GM13976 (cell line): ENCODE measurements at places on chromosomes 12 and 14.

DNA sequence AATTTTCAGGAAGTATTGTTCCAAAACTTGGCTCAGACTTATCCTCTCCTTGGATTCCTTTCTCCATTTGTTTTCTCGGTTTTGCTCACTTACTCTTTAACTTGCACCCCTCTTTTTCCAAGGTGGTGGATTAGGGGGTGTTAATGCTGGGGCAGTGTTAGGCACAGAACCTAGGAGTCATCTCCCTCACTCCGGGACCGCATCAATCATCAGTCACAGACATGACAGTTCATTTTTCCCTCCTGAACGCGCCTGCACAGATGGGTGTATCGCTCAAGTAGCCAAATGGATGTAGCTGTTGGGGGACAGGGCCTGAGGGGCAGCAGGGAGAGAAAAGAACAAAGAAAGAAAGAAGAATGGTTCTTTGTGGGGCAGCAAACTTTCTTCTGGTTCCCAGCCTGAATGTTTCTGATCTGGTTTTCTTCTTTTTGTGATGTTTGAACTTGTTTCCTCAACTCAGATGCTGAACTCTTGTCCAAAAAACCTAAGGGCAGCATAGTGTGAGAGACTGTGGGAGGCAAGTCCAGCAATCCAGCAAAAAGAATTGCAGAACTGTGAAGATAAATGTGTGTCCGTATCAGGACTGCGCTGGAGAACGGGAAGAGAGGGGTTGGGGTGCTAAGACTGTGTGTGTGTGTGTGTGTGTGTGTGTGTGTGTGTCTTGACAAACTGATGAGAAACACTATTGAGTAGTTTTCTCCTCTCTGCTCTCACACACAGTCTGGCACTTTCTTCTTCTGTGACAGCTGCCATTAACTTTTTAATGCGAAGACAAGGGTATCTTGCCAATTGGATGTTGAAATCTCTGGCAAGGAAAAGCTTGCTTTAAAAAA lies 131.1 kb downstream of the FBXL14 start:
- no peak for DNase-seq

DNA sequence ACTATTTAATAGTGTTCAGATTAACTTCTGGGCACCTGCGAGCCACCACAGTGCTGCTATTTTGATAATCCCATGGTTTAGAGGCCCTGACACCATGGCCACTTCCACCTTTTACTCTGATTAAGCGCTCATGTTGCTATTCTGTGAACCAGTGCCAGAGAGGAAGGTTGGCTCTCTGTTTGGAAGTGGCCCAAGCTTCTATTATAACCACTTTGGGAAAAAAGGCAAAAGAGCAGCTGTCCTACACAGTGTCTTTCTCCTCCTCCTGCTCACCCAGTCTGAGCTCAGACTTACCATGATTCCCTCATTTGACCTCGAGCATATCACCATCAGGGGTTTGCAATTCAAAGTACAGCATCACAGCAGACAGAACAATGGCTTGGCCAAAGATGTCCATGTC lies 23.3 kb downstream of the DYRK2 start:
- DNase-seq, result no peak

DNA sequence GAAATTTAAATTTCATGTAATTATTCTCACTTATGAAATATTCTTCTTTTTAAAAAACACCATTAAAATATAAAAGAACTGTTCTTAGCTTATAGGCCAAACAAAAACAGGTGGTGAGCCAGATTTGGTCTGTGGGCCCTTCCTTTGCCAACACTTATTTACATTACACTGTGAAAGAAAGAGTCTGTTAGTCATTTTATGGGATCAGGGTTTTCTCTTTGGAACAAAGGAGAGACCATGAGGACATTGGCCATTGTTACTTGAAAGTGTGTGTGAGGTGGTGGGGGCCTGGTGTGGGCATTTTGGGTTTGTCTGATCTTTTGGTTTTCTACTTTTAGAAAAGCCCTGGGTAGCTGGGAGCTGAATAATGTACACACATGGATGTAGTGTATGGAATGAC lies 62.7 kb downstream of the TTC6 start:
- DNase-seq, result no peak

GRCh38 chr12:6180268-6181051 lies 19.7 kb upstream of the CD9 start:
- no peak for DNase-seq

- DNase-seq, result no peak
These were observed 29.6 kb upstream of the NTN4 start for GRCh38 chr12:95820096-95820703.

DNA sequence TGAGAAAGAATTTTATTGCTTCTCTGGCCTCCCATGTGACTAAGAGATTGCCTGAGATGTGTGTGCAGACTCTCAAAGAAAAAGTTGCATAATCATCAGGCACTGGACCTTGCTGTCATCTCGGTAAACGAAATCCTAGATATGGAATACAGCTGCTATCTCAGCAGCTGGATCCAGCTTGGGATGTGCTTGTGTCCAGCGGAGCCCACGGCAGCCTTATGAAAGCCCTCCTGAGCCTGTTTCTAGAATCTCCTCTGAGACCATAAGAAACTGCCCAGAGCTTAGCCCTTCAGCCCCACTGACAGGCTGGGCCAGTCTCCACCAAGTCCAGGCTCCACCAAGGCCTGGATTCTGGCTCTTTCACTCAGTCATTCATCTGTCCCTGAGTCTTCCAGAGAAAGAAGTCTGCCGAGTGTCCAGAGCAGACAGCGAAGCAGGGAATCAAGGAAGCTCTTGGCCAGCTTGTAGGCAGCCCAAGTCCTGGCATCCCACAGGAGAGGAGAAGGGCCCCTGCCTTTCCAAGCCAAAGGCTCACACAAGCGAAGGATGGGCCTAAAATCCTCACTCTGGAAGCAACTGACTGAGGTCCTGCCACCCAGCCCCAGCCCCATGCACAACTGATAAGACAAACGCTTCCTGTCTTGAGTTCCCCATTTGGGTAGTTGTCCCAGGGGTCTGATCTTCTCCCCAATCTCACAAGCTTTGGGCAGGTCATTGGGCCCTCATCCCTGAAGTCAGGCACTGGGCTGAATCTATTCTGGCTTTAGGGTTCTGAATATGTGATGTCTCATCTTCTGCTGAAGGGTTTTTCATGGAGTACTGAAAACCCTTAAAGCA lies 97.8 kb downstream of the SEC23A start:
- DNase-seq, result no peak

DNA sequence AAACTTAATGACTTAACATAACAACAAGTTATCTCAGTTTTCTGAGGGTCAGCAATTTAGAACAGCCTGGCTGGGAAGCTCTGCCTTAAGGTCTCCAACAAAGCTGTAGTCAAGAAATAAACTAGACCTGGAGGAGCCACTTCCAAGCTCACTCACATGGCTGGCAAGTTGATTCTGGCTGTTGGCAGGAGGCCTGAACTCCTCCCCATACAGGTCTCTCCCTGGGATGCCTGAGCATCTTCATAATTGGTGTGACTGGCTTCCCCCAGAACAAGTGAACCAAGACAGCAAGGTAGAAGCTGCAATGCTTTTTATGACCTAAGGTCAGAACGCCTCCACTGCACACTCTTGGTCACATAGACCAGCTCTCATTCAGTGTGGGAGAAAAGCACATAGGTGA lies 128.3 kb downstream of the SAMD4A start:
- no peak for DNase-seq

DNA sequence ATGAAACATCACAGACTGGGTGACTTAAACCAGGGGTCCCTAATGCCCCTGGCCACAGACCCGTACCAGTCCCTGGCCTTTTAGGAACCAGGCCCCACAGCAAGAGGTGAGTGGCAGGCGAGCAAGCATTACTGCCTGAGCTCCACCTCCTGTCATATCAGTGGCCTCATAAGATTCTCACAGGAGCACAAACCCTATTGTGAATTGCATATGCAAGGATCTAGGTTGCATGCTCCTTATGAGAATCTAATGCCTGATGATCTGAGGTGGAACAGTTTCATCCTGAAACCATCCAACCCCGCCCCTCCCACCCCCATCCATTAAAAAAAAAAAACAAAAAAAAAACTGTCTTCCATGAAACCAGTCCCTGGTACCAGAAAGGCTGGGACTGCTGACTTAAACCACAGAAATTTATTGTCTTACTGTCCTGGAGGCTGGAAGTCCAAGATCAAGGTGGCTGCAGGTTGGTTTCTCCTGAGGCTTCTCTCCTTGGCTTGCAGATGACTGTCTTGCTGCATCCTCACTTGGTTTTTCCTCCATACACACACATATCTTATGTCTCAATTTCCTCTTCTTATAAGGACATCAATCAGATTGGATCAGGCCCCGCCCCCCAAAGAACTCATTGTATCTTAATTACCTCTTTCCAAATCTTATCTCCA lies 235.9 kb downstream of the CHST11 start:
- no peak for DNase-seq

DNA sequence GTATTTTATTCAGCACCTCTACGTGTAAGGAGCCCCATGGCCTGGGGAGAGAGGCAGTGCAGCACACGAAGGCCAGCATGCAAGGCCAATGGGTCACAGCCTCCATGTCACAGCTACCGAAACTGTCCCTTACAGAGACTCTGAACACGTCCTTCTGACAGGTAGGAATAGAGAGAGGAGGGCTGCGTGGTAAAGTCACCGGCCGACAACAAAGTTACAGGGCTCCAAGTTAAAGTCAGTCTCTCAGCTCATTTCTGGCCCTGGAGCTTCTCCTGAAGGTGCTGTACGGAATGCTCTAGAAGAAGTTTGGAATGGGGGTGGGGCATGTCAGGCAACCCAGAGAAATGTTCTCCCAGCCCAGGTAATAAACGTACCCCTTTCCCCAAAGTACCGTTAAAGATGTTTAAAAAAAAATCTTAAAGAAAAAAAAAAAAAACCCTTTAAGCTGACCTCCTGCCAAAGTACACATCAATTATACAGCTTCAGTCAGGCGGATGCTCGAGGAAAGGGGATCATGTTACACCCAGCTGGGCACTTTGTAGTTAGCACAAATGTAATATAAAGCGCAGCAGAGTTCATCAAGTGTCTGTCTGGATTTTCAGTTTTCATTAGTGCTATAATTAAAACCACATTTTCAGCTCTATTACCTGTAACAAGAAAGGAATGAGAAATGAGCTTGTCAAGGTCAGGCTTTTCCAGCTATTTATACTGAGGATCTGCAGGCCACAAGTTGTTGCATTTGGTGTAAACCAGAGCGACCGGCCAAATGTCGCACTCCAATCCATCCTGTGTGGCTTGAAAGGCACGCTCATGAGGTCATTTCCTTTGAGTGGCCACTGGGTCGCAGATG lies 53.3 kb upstream of the CDKN3 start:
- DNase-seq, result no peak

DNA sequence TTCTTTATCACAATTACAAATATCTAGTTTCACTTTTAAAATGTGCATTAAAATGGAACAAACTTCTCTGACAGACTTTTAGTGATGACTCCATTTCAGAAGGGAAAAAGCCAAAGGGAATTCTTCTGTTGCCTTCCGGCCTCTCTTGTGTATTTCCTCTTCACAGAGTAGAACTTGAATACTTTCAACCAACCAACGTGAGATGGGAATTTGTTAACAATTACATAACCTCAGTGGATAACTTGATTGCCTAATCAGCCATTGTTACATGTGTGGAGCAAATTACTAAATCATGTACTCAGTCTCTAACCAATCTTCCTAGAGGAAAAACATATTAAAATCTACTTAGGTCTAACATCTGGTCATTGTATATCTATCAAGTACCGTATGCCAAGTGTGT lies 291.1 kb downstream of the SYT1 start:
- no peak for DNase-seq

- DNase-seq, result no peak
These were observed 48.1 kb upstream of the BICDL1 start for GRCh38 chr12:119940897-119941296.

- DNase-seq, result no peak
These were observed 58.7 kb downstream of the CLIP1 start for GRCh38 chr12:122363782-122364181.

DNA sequence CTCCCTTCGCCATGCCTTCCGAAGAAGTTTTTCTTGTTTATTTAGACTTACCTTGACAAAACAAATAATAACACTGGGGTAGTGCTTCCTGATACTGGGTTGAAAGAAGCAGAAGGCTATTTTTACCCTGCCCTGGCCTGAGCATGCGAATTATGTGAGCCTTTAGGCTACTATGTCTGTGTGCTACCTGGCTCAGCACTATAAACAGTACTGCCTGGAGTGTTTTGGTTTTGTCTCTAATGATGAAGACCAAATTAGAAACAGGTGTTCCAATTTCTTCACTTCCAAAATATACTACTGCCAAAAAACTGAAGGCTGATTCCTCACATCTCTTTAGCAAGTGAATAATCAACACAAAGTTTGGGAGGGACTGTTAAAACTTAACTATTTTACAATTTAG lies 7.6 kb upstream of the OVCH1 start:
- DNase-seq, result no peak

- DNase-seq, result no peak
These were observed 649.9 kb upstream of the FOXG1 start for GRCh38 chr14:28116716-28117115.

- no peak for DNase-seq
These were observed 29.0 kb downstream of the CAPRIN2 start for GRCh38 chr12:30725739-30726138.

DNA sequence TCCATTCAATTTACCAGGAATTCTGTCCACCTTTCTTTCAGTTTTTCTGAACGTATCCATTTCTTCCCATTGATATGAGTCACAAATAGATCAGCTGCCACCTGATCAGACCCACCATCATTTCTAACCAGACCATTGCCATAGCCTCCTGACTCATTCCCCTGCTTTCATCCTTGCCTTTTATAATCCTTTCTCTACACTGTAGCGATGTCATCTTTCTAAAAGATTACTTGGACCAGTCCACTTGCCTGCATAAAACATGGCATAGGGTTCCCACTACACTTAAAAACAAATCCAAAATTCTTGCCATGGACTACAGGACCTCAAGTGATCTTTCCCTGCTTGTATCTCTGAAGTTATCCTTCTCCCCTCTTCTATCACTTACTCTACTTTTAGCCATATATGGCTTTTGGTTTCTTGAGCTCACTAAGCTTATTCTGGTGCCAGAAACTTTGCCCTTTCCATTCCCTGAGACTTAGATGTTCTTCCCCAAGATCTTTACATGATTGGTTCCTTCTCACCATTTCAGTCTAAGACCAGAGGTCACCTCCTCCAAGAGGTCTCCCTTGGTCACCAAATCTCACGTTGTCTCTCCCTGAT lies 149.5 kb upstream of the KRR1 start:
- DNase-seq, result no peak

DNA sequence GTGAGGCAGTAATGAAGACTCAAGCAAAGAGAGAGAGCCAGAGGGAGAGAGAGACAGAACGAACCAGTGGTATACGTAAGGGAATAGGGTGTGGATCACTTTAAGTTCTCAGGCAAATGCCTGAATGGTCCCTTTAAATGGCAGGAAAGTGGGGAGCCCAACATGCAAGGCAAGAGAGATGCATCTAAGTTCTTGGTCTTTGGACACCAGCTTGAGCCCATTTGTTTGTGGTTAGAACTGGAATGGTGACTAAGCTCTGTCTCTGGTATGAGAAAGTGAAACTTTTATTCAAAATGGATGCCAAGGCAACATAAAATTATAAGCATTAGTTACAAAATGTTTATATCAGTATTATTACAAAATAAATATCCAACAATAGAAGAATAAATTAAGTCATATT lies 192.2 kb upstream of the ALG10 start:
- DNase-seq, result no peak

- peak; percentile 67 for DNase-seq
These were observed 5.0 kb downstream of the REM2 start for GRCh38 chr14:22887990-22888378.

- no peak for DNase-seq
These were observed 64.1 kb downstream of the NELL2 start for GRCh38 chr12:44812062-44812461.
